Stimulated activated CD4-positive, alpha-beta T cell treated with anti-CD3 and anti-CD28 coated beads, Interleukin-15, amount 100 ng/mL, for 48 hours (primary cell): ENCODE measurements at places on chromosomes 12 and 14.

- DNase-seq: no peak
These were observed 180.3 kb downstream of the ETV6 start for GRCh38 chr12:11829764-11830194.

DNA sequence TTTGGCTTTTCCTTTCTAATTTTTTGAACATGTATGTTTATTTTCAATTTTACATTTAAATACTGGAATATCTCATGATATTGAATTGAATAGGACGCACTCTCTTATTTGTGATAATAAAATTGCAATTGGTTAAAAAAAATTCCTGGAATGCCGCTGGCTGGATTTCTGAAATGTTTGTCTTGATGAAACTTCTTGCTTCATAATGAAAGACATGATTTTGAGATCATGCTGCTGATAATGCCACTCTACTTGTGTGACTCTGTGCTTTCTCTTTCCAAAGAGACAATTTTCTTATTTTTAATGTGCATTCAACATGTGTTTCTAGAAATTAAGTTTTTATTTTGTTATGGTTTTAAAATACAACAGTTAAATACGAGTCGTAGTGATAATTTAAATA, 465.7 kb upstream of the FAR2 start:
- no peak for DNase-seq

GRCh38 chr14:24844011-24844410, 205.9 kb downstream of the STXBP6 start:
- no peak for DNase-seq

DNA sequence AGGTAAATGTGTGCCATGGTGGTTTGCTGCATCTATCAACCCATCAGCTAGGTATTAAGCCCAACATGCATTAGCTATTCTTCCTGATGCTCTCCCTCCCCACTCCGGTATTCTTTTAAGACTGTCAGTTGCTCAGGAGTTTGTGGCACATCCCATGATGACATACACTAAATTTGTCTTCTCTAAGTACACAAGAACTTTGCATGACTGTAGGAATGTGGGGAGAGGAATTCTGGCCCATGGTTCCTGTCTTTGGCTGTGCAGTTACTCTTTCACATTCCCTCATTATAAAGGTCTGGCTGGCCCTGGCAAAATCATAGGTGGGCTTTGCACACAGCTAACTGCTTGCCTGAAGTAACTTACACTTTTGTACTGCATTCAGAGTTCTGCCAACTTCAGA, 30.3 kb downstream of the HMGA2 start:
- DNase-seq: no peak

DNA sequence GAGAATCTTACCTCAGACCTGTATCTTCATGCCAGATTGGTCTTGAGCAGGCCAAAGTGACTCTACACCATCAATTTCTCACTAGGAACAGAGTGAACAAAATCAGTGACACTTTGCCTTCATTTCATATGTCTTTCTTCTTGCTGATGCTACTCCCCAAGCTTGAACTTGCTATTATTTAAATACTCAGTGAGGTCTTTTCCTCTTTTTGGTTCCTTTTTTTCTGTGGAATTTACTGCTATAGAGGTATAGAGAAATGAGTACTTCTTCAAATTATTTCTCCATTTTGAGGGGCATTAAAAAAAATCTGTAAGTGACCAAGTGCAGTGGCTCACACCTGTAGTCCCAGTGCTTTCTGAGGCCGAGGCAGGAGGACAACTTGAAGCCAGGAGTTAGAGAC, at the start of gene GPR33:
GPR33 (minus strand) TSS at position 154 of the 400 bp plus-strand sequence. CDS start 4,074 bp downstream, outside the sequence.
- no peak for DNase-seq

- DNase-seq: no peak
These were observed at the start of gene CEP170B for GRCh38 chr14:104865081-104865630. CEP170B (plus strand) TSS chr14:104865268; CDS start chr14:104868451, 3,183 bp downstream.

DNA sequence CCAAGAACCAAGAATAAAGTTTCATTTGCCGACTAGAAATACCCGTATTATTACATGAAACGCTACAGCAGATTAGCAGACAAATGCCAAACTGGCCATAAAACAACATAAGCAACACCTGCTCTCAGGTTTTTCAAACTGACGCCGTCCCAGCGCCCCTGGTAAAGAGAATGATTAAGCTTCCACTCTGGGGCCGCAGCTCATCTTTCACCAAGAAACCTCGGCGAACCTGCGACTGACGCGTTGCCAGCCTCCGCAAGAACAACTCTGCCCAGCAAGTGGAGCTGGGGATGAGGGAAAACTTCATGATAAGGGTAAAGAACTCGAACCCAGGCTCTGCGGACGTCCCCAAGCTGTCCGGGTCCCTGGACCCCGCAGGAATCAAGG, 530 bp downstream of the ARL1 start:
- DNase-seq: peak; percentile 13

DNA sequence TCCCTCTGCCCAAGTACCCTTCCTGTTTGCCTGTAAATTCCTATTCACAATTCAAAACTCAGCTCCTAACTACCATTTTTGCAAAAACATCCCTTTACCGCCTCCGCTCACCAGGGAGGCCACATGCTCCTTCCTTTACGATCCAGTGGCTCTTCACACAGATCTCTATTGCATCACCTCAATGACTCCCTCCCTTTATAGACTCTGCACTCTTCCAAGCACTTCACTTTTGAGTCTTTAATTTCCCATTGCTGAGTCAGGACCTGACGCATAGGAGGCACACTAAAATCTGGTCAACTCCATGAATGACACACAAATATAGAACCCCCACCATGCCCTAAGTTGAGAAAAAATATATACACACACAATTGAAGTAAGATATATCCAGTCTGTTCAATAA, 45.9 kb downstream of the PPP1R13B start:
- DNase-seq: no peak

GRCh38 chr14:37678916-37679315, 83.5 kb downstream of the TTC6 start:
- no peak for DNase-seq

DNA sequence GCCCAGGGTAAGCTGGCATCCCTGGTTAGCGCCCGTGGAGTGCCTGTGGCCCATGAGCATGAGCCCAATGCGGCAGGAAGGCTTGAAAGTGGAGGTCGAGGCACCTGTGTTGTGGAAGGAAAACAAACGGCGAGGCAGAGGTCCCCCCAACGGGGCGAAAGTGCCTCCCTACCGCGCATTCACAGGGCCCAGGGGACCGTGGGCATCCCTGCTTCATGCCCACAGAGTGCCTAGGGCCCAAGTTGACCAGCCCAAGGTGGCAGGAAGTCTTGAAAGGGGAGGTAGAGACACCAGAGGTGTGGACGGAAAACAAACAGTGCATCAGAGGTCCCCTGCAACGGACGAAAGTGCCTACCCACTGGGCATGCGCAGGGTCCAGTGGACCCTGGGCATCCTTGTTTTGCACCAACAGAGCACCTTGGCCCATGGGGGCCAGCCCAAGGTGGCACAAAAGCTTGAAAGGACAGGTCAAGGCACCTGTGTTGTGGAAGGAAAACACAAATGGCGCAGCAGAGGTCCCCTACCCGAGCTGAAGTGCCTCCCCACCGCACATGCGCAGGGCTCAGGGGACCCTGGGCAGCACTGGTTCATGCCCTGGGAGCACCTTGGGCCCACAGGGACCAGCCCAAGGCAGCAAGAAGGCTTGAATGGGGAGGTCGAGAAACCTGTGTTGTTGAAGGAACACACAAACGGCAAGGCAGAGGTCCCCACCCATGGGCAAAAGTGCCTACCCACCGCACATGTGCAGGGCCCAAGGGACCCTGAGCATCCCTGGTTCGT, 377.5 kb downstream of the ALG10 start:
- no peak for DNase-seq

DNA sequence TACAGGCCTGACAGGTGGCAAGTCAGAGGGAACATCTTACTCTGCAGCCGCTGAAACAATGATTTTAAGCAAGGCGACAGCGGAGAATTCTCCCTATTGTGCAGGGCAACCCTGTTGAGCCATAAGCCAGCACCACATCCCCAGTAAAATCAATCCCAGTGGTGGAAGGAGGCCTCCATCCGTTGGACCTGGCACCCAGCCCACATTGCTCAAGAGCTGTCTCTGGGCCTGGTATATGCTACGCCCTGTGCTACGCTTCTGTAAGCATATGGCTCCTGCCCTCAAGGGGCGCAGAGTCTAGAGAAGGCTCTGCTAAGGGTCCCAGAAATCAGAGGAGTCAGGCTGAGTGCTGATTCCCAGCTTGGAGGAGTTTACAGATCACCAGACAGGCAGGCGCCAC, 265.5 kb downstream of the CACNA1C start:
- DNase-seq: no peak

- no peak for DNase-seq
These were observed 31.2 kb upstream of the STK38L start for GRCh38 chr12:27212861-27213260.

DNA sequence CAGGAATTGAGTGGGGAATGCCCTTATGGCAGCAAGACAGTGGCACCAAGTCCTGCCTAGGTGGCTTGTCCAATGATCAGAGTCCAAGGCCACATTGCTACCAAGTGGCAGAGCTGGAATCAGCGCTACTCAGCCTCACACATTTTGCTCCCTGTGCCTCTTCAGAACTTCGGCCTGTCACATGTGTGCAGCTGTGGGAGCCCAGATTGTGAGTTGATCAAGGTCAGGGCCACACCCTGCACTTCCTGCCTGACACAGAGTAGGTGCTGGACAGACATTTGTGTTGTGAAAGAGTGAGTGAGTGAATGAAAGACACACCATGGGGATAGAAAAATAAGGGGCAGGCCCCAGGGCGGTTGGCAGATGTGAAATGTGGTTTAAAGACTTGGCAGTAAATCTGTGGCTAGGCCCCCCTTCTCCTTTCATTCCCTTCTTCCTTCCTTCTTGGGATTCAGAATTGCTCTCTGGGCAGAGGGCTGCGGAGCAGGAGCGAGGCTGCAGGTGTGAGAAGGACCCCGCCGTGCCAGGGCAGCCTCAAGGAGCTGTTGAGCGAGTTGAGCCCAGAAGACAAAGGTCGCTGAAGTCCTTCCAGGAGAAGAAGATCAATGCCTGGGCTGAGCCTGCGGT, 83.5 kb downstream of the SLC25A47 start:
- peak; percentile 37 for DNase-seq

DNA sequence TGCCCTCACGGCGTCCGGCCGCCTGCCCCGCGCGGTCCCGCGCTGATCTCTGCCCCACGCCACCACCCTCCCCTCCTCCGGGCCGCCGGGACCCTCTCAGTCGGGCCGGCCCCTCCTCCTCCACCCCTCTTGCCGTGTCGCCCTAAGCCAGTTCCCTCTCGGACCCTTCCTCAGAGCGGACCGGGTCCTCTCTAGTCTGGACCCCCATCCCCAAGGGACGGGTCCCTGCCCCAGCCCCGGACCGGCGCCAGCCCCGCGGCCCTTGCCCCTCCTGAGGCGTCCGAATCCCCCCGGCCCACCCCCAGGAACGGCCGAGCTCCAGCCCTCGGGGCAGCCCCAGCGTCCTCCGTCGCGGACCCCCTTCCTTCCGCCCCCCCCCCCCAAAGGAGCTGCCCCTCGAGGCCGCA, 485 bp downstream of the PPP4R4 start:
- DNase-seq: no peak

DNA sequence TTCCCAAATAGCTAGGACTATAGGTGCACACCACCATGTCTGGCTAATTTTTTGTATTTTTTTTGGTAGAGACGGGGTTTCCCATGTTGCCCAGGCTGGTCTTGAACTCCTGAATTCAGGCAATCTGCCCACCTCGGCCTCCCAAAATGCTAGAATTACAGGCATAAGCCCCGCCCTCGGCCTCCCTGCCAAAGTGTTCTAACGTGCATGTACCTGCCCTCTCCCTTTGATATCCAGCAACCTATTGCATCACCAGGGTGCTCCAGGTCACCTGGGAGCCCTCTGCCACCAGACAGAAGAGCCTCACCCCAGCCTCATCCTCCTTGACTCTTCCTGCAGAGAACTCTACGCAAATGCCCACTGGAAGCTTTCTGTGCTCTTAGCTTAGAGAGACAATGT, 2.2 kb upstream of the EML1 start:
- no peak for DNase-seq

DNA sequence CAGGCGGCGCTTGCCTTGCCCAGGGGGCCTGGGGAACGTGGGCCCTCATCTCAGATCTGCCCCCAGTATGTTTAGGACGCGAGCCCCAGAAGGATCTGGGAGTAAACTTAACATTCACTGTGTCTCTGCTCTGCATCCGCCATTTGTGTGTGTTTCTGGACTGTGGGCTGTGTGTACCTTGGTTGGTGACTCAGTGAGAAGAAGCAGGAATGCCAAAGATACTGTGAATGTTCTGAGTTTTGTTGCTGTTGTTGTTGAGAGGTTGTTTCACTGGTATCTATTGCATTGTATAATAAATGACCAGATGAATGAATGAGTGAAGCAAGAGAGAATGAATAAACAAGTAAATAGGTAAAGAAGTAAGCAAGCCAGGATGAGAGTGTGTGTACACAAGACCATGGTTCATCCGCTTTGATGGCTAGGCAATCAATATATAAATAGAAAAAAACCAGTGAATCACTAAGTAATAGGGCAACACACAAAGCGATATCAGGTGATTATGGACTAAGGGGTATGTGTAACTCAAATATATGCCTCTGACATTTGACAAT, 20.5 kb downstream of the MEG3 start:
- no peak for DNase-seq

- DNase-seq: no peak
These were observed 14.4 kb upstream of the CD27 start for GRCh38 chr12:6430124-6430989.

DNA sequence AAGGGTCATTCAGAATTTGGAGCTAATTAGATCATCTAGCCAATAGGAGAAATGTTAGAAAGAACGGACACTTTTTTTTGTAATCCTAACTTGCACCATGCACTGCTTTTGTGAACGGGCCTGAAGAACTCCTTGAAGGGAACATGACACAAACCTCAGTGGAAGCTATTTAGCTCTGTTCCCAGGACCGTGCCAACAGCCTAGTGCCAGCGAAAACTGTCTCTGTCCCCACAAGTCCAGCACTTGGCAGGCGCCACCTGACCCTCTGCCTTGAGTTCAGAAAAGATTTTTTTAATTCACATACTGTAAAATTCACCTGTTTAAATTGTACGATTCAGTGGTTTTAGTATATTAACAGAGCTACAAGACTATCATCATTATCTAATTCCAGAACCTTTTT, 31.3 kb upstream of the KCNA5 start:
- DNase-seq: no peak

- no peak for DNase-seq
These were observed 123.4 kb downstream of the KSR2 start for GRCh38 chr12:117845271-117845904.

DNA sequence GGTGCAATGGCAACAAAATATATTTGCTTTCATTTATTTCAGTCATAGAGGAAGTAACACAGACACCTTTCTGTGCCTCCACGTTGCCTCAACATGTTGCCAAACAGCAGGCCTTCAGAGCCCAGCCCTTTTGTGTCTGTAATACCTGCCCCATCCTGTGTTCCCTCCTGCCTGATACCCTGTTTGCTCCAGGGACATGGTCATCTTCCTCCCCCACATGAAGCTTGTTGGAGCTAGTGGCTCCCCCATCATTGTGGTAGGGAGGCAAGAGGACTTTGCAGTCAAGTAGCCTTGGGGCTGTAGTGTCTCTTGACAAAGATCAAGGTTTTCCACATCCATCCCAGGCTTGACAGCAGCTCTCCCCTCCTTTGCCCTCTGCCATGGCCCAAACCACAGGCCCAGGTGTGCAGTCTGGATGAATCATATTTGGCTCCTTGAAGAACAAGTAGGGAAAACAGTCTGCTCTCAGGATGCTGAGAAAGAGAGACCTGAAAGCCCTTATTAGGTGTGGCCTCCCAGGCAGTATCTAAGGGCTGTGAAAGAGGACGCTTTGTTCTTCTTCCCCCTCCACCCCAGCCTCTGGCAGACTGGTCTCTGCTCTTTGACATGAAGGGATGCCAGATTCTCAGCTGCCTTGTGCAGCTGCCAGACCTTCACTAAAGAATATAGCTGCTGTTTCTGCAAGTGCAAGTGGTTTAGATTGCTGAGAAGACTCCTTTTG, 329.0 kb downstream of the C12orf75 start:
- no peak for DNase-seq
